K562 (cell line): ENCODE measurements at places on chromosomes 13 and 19. TPM values are rescaled to one million over a fixed set of nuclear protein-coding genes. Genes with fewer than 3 reads are reported as not detected.

DNA sequence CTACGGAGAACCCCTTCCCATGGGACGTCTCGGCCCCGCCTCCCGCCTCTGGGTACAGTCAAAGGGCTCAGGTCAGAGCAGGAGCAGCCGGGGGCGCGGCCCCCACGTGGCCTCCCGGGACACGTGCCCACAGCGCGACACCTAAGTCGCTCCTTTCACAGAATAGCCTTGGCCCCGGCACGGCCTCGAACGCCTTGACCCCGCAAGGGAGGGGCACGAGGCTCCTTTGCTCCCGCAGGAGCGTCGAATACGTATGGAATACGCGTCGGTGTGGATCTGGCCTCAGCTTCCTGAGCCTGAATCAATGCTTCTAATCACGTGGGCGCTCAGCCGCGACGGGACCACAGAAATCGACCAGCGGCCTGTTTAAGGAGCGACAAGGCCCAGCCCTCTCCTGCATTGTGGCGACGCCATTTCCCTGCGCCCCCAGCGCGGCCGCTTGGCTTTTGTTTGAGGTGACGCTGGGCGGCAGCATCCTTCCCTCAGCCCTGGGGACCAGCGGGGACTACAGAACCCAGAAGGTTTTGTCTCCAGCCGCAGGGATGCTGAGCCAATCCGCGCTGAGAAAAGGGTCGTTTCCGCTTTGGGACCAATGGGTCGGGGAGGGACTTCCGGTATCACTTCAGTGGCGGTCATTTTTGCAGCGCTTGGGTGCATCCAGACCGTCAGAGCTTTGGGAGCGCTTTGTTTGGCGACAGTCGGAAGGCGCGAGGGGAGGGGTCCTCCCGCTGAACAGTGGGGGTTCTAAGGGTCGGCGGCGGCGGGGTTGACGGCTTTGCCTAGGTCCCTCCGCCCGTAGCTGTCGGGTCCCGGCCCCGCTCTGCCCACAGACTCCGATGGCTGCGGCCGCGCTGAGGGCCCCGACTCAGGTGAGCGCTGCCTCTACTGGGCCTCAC, at the start of gene ZIK1:
TSS of gene ZIK1 (plus strand) at position 625 of the 896 bp plus-strand sequence. CDS start at position 837, 212 bp downstream.
- DNase-seq, result no peak

GRCh38 chr19:55641426-55642152, 787 bp downstream of the ZNF580 start:
- no peak for DNase-seq

DNA sequence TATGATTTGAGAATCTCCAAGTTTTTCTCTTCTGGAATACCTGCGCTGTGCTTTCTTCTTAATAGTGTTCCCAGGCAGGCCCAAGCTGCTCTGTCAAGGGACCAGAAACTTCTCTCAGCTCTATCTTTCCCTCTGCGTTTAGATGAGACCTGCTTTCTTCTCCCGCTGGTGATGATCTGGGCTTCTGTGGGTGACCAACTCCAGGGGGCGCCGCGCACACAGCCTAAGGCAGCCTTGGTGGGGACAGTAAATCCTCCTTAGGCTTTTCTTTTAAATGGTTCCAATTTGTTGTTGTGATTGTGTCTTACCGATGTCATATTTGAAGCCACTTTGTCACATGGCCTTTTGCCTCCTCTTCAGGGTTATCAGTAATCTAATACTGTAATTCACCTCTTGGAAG, 439.4 kb upstream of the KLF12 start:
- peak; percentile 7 for DNase-seq

DNA sequence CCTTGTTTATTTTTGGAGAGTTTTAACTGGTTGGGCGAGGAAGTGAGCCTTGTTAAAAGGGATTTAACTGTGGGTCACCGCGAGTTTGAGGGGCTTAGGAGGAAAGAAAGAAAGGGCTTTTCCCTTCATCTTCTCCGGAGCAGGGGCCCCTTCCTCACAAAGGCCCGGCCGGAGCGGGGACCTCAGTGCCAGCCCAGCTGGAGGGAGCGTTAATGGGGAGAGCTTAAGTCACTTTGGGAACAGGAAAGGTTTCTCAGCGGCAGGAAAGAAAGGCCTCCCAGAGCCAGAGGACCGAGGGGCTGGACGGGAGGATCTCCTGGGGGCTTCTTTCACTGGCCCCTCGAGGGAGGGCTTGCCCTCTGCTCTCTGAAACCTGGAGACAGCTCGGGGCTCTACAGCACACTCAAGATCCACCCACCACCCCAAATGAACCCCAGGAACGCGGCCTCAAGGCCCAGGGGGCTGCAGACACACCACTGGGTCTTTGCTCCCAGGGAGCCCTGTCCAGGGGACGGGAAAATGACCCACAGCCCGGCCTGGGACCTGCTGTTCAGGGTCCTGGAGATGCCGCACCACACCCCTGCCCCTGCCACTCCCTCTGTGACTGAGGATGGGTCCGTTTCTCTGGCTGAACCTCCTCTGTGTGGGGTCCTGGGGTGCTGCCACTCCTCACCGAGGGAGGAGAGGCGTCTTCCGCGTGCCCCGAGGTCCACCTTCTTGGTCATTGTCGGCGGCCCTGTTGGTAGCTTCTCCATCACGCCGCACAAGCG, 128.3 kb downstream of the URI1 start:
- DNase-seq, result no peak

GRCh38 chr13:114115191-114115671, 17.2 kb downstream of the RASA3 start:
- DNase-seq, result peak; percentile 27

The MIR17HG gene
- polyA plus RNA-seq, result 77.9 and 119 TPM in 2 replicates

The IGFL2 gene
- 0.36 TPM in 1 of 2 replicates, not detected in the other for polyA plus RNA-seq

The PSG1 gene
- not detected in 2 replicates for polyA plus RNA-seq
